ENCODE measurements at places on chromosomes 7 and 10.
A peak's percentile ranks its signal among the peaks of the same experiment; 100 is the strongest.

- DNase-seq, result no peak
Observed at GRCh38 chr7:95737828-95738505, 34.4 kb upstream of the DYNC1I1 start.

DNA sequence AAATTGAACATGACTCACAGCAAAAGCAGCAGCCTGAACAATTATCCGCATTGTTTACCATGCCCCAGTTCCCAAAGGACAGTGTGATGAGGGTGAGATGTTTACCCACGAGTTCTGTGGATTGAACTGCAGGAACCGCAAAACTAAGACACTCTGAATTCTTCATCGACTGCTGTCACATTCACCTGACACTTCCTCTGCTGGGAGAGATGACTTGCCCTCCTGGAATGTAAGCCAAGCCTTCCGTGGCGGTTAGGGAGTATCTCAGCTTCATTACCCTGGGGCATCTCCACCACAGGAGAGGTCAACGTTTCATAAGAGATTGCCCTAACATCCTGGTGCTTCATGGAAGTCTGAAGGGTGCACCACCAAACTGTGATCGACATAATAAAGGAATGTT, 374.6 kb upstream of the ADARB2 start:
- DNase-seq, result no peak

GRCh38 chr10:62511238-62511637, 137.1 kb downstream of the ZNF365 start:
- DNase-seq, result no peak

DNA sequence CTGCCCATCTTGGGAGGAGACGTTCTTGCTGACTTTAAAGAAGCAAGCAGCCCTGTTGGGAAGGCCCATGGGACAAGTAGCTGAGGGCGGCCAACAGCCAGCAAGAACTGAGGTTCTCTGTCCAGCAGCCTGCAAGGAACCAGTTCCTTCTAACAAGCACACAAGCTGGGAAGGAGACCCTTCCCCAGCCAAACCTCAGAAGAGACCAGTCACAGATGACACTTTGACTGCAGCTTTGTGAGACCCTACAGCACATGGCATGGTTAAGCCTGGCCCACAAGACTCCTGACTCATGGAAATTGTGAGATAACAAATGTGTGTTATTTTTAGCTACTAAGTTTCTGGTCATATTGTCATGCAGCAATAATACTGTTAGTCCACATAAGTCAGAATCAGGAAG, 99.9 kb downstream of the PRLHR start:
- no peak for DNase-seq

DNA sequence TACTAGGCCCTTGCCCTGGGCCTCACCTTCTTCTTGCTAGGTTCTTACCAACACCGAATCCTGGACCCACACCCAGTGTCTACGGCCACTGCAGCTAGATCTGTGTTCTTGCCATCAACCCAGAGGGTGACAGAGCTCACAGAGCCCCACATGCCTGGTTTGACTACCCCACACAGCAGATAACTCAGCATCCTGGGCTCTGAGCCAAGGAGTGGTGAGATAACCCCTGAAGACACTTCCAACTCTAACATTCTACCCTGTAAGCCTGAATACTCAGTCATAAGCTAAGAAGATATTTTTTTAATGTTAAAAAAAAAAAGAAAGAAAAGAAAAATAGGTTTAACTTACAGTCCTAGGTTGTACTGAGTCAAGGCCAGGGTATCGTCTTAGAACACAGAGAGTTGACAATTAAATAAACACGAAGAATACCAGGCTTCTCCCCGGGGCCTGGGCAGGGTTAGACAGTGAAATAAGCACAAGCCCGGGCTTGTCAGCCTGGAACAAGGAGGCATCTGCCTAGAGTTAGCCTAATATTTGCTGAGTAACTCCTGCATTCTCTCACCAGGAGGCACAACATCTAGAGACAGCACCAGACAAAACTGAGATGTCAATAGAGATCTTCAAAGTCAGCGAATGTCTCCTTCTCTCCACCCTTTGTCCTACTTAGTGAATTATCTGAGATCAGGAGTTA, 556.5 kb upstream of the LRRN3 start:
- peak; percentile 59 for DNase-seq

DNA sequence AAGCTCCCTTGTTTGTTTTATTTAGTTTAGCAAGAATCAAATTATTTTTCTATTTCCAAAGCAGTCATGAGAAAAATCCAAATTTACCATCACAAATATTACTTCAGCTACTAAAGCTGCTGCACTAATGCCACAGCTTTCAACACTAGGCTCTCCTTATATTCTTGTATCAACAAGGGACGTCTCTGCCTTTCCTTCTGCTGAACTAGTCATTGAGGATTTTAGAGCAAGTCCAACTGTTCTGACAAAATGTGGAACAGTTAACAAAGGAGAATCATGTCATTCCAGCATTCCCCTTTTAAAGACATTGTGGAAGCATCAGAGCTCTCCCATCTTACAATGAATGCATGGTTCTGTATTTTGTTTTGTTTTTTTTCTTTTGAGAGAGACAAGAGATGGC, 28.6 kb downstream of the FAM13C start:
- no peak for DNase-seq

DNA sequence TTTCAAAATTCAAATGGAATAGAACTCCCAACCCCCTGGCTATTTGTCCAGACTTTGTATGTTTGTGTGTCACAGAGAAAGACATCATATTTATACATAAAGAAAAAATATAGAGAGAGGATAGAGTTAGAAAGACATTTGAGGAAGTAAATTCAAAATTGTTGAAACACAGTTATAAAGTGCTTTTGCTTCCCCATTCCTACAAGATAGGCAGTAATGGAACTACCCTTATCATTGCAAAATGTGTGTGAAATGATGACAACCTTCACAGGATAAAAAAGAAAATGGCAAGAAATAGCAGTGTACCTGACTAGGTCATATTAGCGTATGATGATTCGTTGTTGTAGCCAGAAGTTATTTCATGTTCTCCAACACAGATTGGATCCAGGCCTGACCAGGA, 63.1 kb downstream of the FZD1 start:
- no peak for DNase-seq

DNA sequence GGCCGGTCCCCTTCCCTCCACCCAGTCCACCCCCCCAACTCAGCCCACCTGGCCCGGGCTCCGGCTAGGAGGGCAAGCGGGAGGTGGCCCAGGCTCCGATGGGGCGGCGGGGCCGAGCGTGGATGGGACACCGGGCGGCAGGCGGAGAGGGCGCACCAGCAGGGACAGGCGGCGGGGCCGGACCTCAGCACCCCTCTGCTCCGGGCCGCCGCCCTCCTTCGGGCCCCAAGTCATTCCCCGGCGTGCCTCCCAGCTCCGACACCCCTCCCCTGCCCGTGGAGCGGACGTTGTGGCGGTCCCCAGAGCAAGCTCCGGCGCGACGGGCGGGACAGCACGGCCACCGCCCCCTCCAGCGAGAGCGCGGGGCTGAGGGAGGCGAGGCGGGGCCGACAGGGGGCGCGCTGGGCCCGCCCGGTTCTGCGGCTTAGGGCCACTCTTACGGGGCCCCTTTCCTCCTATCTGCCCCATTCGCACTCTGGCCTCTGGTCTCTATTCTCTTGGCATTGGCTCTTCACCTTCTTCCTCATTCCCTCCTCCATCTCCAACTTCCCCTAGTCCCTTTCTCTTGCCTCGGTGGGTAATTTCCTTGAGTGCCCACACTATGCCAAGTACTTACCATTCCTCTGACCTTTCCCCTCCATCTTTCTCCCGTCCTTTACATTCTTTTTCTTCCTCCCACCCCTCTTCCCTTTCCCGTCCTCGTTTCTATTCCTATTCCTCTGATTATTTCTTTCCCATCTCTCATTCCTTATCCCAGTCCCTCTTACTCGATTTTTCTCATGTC, 701 bp upstream of the GBX1 start:
- no peak for DNase-seq

GRCh38 chr10:104297697-104298660, 29.0 kb downstream of the GSTO2 start:
- DNase-seq, result no peak

GRCh38 chr7:140876519-140877248, 48.0 kb downstream of the BRAF start:
- peak; percentile 82 for DNase-seq

- DNase-seq, result no peak
Observed at GRCh38 chr7:151768805-151769187, 108.1 kb downstream of the PRKAG2 start.

- peak; percentile 83 for DNase-seq
Observed at GRCh38 chr7:50652400-50653125, 87.4 kb upstream of the DDC start.
